Activated T-helper 1 cell treated with anti-CD3 and anti-CD28 coated beads, Interleukin-2, amount 50 U/mL, for 16 hours (primary cell): ENCODE measurements at places on chromosomes 6 and 20.

GRCh38 chr6:29547573-29547972, 12.0 kb downstream of the UBD start:
- no peak for DNase-seq

- DNase-seq, result no peak
Measured at GRCh38 chr6:141981190-141981589, 151.5 kb upstream of the GJE1 start.

DNA sequence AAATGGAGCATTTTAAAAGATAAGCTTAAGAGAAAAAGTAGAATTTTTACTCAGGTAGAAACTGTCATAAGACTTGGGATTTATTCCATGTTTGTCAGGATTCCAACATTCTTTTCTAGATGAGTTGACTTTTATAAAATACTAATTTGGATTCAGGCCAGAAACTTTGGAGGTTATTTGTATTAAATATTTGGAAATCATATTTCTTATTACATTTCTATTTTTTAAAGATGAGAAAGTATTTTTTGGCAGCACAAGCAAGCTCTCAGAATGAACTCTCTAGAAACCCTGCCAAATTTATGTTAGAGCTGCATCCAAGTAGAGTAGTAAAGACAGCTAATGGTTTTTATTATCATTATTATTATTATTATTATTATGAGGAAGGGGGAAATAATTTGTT, 1014.9 kb upstream of the GJE1 start:
- DNase-seq, result no peak

GRCh38 chr6:155165029-155165710, 98.6 kb upstream of the CLDN20 start:
- DNase-seq, result no peak

DNA sequence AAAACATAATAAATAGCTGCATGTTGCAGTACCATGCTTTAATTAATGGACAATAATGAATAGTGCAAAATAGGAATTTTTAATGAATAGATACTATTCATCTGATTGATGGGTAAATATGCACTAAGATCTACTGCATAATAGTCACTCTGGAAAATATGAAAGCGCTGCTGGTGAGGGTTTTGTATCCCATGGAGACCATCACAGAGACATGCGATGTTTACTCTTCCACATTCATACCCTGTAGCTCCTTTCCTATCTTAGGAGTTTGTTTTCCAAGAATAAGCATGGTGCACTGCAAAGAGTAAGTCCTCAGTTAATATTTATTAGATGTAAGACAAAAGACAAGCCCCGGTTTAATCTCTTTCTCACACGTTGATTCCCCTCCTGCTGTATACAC, 81.4 kb downstream of the NRSN1 start:
- no peak for DNase-seq

DNA sequence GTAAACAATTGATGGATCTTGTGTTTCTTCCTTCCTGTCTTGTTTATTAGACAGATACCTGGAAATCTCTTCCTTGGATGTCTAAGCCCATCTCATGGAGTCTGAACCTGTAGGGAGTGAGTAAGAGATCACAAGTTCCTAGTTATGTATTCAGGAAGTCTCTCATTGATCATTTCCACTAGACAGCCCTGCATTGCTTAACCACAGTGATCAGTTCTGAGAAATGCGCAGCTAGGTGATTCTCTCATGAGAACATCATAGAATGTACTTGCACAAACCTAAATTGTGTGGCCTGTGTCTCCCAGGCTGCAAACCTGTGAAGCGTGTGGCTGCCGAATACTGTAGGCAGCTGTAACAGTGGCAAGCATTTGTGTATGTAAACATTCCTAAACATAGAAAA, 39.1 kb downstream of the FAM120B start:
- DNase-seq, result no peak

- DNase-seq, result no peak
Measured at GRCh38 chr6:21634582-21634981, 41.0 kb downstream of the SOX4 start.

DNA sequence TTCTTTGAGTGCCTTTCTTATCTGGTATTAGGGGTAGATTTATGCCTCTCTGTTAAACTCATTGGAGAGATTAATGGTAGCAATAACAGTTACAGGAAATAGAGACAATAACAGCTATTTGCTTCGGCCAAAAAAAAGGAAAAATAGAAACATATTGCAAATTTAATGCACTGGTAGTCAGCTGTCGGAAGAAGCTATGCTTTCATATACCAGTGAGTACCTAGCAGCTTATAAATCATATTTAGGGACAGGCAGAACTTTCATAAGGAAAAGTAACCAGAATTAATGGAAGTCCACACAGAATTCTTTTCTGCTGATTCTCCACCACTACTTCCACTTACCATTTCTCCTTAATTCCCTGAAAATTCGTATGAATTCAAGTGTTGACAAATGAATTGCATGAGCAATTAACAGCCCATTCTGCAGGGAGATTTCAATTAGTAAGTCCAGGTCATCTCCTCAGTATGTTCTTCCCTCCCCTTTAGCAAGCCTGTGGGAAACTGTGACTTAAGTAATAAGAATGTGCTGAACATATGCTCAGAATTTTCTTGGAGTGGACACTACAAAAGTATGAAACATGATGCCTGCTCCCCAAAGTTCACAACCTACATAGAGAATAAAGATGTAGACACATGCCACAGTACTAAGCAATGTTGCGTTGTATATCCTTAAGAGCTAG, 196.7 kb upstream of the KCNQ5 start:
- no peak for DNase-seq

DNA sequence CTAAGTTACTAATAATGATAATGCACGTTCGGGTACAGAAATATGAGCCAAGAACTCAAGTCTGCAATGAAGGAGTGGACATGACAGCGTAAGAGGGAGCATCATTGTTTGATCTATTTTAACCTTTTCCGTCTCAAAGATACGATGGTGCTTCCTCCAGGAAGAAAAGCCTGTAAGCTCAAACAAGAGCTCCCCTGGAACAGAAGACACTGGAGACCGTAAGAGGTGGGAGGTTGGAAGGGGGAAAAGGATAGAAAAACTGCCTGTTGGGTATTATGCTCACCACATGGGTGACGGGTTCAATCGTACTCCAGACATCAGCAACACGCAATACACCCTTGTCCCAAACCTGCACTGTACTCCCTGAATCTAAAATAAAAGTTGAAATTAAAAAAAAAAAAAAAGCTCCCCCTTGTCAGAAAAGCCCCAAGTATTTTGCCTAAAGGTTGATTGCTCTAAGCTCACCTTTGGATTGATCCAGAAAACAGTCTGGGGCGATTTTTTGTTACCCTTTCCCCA, 180.5 kb downstream of the TRIM27 start:
- DNase-seq, result no peak

DNA sequence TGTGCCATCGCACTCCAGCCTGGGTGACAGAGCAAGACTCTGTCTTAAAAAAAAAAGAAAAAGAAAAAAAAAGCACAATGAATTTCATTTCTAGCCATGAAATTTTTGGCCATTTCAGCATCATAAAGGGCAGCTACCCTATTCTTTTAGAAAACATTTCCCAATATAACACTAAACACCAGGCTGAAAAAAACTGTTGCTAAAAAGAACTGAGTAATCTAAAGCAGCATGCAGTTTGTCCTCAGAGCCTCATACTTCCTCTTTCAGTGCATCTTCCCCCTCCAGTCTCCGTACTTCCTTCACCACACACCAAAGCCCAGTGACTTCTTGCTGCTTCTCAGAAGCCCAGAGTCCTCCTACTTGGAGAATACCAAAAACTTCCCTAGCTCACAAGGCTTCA, 5.6 kb upstream of the IFNGR1 start:
- DNase-seq, result no peak

DNA sequence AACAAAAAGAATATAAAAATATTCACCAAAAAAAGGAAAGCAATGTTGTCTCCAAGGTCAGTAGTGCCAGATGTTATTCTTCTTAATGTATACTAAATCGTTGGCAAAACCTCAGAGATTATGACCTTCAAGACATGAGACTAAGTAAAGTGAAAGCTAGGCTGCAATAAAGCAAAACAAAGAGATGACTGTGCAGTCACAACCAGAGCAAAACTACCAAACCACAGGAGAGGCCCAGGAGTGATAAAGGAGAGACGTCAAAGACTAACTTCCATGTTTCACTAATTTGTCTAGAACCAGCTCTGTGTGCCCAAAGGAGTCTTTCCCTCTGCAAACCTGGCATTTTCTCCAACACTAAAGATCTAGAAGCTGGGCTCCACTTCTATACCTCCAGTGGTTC, 155.9 kb upstream of the POU3F2 start:
- DNase-seq, result no peak

DNA sequence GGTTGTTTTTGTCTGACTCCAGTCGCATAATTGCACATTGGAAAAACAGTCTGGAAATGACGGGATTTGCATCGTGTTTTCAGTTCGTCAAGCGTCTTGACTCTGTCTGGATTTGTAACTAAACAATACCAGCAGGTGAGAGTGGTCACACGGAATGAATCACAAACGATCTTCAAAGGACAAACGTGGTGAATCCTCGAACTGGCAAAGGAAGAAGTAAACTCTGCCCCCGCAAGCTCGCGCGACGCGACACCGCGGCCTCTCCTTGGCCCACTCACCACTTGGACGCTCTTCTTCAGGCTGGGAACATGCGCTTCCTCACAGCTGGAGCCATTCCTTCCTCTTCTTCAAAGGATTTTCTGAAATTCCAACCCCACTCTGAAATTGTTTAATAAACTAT, 352.6 kb downstream of the THBS2 start:
- no peak for DNase-seq

DNA sequence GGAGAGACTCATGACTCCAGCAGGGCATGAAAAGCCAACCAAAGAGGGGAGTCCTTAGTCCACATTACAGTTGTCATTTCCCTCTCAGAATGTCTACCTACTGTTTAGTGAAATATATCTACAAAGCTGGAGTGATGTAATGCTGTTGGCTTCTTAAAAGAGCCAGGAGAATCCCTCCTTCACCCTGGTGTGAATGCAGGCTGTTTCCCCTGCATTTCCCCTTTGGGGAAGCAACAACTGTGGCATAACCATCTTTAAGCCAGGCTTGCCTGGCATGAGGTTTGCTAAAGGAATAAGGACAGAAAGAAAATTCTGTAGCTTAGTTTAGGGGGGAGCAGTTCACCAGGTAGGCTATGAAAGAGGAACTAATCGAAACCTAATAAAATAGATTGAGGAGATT, 129.5 kb downstream of the CRYBG1 start:
- DNase-seq, result no peak

DNA sequence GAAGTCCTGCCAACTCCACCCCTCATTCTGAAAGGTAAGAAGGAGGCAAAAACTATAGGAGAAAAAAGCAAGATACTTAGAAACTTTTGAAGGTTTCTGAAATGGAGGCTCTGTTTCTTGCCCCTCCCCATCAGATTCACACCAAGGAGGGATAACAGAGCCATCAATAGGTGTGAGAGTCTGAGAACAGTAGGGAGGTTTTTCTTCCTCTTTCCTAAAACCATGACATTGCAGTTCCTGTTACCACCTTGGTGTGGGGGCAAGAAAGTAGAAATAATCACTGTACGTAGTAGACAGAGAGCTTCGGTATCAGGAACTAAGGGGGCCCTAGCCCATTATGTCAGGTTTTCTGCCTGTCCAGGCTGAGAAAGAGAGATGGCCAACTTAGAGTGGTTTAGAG, 333.3 kb upstream of the SYNCRIP start:
- DNase-seq, result no peak

- no peak for DNase-seq
Measured at GRCh38 chr6:48037946-48038345, 73.1 kb downstream of the PTCHD4 start.

DNA sequence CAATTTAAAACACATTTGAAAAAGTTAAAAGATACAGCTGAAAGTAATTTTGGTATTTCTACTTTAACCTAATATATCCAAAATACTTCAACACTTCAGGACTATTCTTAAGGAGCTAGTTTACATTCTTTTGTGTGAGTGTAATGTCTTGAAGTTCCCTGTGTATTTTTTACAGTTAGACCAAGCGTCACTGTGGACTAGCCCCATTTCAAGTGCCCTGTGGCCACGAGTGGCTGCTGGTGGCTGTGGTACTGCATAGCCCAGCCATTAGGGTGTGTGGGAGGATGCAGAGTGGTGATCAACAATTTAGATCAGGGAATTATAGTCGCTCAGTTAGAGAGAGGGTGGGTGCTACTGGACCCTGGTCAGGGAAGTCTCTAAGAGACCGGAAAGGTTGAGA, 869 bp upstream of the CST5 start:
- DNase-seq, result no peak

- DNase-seq, result no peak
Measured at GRCh38 chr6:168155193-168155592, 76.2 kb upstream of the FRMD1 start.

DNA sequence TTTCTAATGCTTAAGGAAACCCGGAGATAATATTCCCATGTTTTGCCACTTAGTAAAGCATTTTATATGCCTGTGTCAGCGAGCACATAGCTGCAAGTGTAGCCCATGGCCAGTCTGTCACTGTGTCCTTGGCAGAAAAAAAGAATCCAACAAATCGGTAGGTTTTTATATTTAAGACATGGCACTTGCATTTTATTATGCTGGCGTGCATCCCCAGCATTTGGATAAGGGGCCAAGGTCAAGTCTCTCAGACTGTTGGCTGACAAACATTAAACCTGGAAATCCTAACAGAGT, 1.2 kb upstream of the ZNF184 start:
- no peak for DNase-seq

DNA sequence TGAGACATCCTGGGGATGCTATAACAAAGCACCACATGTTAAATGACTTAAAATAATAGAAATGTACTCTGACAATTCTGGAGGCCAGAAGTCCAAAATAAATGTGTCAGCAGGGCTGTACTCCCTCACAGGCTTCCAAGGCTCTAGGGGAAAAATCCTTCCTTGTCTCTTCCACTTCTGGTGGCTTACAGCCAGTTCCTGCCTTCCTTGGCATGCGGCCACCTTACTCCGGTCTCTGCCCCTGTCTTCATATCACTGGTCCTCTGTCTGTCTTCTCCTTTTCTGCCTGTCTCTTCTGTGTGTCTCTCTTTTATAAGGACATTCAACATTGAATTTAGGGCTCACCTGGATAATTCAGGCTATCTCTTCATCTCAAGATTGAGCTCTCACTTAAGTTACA, 155.3 kb upstream of the SYNCRIP start:
- DNase-seq, result no peak

DNA sequence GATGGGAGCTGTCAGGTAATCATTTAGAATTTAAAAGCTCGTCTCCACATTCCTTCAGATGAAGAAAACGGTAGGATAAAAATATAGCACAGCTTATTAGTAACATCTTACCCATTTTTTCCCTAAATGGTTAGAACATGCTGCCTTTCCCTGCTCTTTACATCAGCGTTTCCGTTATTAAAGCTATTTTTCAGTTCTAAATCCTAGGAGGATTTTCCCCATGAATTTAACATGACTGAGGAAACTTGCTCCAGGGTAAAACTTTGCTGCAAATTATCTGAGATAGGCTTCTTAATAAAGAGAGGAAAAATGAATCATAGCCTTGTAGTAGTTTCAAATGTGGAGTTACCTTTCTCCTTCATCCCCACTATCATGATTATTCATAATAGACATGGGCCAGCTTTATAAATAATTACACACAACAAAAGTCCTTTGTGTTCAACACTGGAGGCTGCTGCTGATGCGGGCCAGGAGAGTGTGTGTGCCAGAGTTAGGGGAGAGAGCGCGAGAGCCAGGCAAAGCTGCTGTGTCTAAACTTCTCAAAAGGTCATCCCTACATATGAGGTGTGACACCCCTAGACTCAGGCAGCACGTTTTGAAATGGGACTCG, 24.4 kb downstream of the MYLIP start:
- no peak for DNase-seq

GRCh38 chr6:155088856-155089255, 93.7 kb downstream of the TIAM2 start:
- no peak for DNase-seq
